ENCODE measurements at places on chromosomes 2 and 18.

GRCh38 chr2:173708806-173709205, 256.4 kb downstream of the SP3 start:
- DNase-seq, result no peak

- no peak for DNase-seq
Measured at GRCh38 chr2:6793913-6794312, 71.8 kb downstream of the CMPK2 start.

DNA sequence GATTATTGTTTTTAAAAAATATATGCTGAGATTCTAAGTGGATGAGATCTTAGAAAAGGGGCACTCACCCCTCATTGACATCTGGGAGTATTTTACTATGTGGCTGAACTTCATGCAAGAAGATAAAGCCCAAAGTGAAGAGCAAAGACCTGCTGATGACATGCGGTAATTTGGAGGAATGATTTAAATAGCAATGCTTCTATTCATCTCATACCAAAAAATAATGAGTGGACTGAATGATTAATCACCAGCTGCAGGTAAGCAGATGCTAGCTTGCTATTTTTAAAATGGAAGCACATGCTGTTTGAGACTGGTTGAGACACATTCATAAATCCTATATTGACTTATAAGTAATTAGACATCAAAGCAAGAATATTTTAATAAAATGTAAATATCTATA, 12.7 kb upstream of the CDK15 start:
- no peak for DNase-seq

GRCh38 chr18:63237881-63238692, 81.5 kb downstream of the BCL2 start:
- DNase-seq, result no peak

- no peak for DNase-seq
Measured at GRCh38 chr2:23545811-23546210, 160.8 kb downstream of the KLHL29 start.

DNA sequence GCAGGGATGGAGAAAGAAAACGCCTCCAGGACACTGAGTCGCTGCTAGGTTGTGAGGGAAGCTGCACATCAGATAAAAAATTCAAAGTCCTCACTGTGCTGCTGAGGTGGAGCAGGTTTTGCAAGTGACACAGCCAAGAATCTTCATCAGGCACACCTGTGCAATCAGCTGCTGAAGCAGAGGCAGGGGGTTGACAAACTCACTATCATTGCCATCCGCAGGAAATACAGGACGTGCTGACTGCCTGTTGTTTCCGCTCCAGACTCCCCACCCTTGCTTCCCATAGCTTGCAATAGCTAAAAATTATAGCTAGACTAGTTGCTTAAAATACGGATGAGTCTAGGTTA, 147.8 kb upstream of the FHL2 start:
- no peak for DNase-seq

DNA sequence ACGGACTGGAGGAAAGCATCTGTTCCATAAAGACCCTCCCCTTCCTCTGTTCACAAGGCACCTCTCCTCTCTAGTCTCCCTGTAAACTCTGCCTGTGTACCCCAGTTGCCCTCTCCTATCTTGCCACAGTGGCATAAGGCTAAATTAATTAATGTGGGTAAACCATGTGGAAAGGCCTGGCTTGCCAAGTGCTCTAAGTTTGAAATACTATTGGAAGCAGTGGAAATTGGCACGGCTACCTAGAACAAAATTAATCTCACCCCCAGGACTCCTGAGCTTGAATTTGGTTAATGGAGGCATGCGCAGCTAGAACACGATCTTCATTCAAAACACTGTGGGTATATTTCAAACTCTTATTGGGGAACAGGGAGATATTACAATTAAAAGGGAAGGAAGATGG, 19.2 kb upstream of the SLC14A2 start:
- no peak for DNase-seq

DNA sequence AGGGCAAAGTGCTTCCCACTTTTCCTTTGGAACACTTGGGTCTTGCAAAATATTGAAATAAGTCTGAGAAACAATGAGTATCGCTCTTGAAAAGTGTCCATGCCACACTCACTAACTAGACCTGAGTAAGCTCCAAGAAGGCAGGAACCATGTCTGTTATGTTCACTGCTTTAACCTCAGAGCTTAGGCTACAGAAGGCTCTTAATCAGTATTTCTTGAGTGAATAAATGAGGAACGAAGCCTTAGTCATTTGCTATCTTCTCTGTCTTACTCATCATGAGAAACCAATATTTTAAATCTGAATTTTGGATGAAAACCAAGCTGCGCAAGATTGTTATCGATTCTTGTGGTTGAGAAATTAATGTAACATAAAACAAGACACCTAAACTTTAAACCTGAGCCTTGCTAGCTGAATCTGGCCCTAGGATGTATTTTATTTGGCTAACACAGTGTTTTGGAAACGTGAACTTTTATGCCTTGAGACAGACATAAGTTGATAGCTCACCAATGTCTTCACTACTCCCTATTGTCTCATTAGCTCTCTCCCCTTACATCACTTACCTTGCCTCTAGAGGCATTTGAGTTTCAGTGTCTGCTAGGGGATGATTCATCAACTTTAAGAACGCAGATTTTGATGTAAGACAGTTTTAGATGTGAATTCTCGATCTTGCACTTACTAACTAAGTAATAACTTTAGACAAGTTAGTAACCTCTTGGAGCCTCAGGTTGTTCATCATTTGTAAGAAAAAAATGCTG, 392.8 kb upstream of the MEIS1 start:
- no peak for DNase-seq

- DNase-seq, result no peak
Measured at GRCh38 chr2:175606010-175606841, 395.8 kb downstream of the LNPK start.

DNA sequence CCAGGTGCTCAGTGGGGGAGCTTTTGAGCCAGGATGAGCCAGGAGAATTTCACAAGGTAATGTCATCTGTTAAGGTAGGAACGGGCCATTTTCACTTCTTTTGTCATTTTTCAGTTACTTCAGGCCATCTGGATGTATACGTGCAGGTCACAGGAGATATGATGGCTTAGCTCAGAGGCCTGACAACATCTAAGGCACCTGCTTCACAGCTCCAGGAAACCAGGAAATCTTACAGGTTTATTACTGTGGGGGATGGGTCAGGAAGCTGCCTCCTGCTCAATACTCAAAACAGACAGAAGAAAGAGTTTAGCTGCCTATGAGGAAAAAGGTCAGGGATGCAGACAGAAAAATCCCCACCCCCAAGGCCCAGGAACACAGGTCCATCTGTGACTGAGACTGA, 364.3 kb upstream of the LRP1B start:
- DNase-seq, result no peak
